ENCODE measurements at places on chromosomes 1 and 21. TPM values are rescaled to one million over a fixed set of nuclear protein-coding genes. Genes with fewer than 3 reads are reported as not detected.

RIPK4 gene
- not detected for polyA plus RNA-seq

ANKRD35 gene
- polyA plus RNA-seq, result not detected

MROH9 gene
- not detected for polyA plus RNA-seq

CGN gene
- 4.4 TPM for polyA plus RNA-seq

GPA33 gene
- 0.28 TPM for polyA plus RNA-seq

EFNA1 gene
- not detected for polyA plus RNA-seq

SELL gene
- polyA plus RNA-seq, result not detected

NBPF10 gene
- polyA plus RNA-seq, result 0.34 TPM

EVI5 gene
- polyA plus RNA-seq, result 8.5 TPM

TMPRSS15 gene
- 0.18 TPM for polyA plus RNA-seq

GCLM gene
- 3.7 TPM for polyA plus RNA-seq

TMEM167B gene
- polyA plus RNA-seq, result 52.2 TPM

DTL gene
- 1.1 TPM for polyA plus RNA-seq

AK2 gene
- 107 TPM for polyA plus RNA-seq

CAPZA1 gene
- polyA plus RNA-seq, result 82.2 TPM

FMN2 gene
- polyA plus RNA-seq, result 24.8 TPM

SEMA4A gene
- 38.4 TPM for polyA plus RNA-seq

All from neural cell (in vitro differentiated cells).